ENCODE measurements at places on chromosomes 13 and 19. TPM values are rescaled to one million over a fixed set of nuclear protein-coding genes. Genes with fewer than 3 reads are reported as not detected.

The FBXO27 gene
- total RNA-seq, result 0.82 TPM

The TPT1 gene
- 3,040 TPM for total RNA-seq

The MISP gene
- total RNA-seq, result not detected

The CDX2 gene
- not detected for total RNA-seq

The NLRP5 gene
- not detected for total RNA-seq

The KLK4 gene
- total RNA-seq, result not detected

The VSTM1 gene
- not detected for total RNA-seq

The CFD gene
- total RNA-seq, result 1.4 TPM

The CD22 gene
- total RNA-seq, result 0.13 TPM

The KLK15 gene
- total RNA-seq, result not detected

The ZNF69 gene
- 1.8 TPM for total RNA-seq

The PALM3 gene
- not detected for total RNA-seq

The ZNF208 gene
- total RNA-seq, result 2.2 TPM

The ZNF813 gene
- total RNA-seq, result 6.0 TPM

The METTL21C gene
- not detected for total RNA-seq

The STOML3 gene
- total RNA-seq, result not detected

The CASP14 gene
- not detected for total RNA-seq

Data from activated CD8-positive, alpha-beta memory T cell treated with anti-CD3 and anti-CD28 coated beads for 36 hours (primary cell).